SW 1271 (cell line): ENCODE measurements at places on chromosomes 13 and 19.
A peak's percentile ranks its signal among the peaks of the same experiment; 100 is the strongest.

- peak; percentile 4 for DNase-seq
Measured at GRCh38 chr13:33927315-33927714, 109.4 kb downstream of the RFC3 start.

DNA sequence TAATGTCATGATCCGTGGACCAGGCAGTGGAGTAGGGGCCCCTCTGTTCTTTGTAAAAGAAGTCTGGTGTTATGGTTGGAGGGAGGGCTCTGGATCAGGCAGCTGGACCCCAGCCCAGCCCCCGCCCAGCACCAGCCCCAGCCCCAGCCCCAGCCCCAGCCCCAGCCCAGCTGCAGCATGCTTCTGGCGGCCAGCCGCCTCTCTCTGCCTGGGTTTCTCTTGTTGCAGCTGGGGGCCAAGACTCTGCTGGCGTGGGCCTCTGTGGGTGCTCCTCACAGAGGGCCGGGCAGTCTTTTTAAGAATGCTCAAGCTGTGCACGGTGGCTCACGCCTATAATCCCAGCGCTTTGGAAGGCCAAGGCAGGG, 17.9 kb downstream of the DOT1L start:
- DNase-seq: no peak

- DNase-seq: no peak
Measured at GRCh38 chr13:73223372-73223781, 164.6 kb downstream of the KLF5 start.

- no peak for DNase-seq
Measured at GRCh38 chr19:43688059-43688701, 18.2 kb upstream of the PLAUR start.

- no peak for DNase-seq
Measured at GRCh38 chr19:3100331-3100730, 6.2 kb downstream of the GNA11 start.

- DNase-seq: no peak
Measured at GRCh38 chr19:40805258-40805868, 6.4 kb downstream of the EGLN2 start.

DNA sequence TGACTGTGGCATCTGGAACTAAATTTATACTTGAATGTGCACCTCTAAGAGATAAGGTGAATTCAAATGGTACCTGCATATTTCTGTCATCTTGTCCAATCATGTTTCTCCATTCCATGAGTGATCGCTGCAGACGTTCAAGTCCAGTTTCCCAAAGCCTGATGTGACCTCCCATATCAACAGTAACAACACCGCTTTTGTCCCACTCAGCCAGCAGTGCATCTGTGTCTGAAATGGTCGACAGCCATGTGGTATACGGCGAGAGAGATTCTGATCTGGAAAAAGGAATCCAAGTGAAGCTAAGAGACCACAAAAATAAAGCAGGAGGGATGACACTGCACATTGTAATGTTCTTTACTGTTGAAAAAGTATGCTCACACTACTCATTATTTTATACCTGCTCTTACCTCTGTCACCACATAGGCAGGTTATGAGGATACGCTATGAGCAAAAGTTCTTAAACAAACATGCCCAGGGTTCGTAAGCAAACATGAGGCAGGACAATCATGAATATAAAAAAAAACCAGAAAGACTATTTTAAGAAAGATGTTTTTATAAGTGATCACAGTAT, 213.6 kb downstream of the RGCC start:
- no peak for DNase-seq

GRCh38 chr13:77599351-77599750, 63.8 kb downstream of the SCEL start:
- DNase-seq: no peak

GRCh38 chr13:90365130-90365529, 982.4 kb upstream of the MIR17HG start:
- peak; percentile 1 for DNase-seq

DNA sequence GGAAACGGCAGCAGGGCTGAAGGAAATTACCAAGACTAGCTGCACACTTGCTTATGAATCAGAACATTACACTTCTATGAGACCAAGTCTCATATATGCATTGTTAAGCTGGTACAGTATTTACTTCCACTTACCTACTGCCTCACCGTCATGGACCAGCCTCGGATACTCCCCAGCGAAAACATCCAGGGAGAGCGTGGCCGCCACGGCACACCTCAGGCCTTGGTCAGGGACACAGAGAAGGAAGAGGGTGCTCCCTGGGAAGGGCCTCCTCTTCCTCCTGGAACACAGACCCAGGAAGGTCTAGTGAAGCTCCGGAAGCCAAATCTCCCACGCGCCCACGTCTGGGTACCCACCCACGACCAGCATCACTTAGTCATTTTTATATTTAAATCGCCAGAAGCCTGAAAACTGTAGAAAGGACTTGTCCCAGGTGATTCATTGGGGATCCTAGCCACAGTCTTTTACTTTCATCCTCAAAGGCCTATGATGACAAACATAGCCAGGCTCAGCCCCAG, 24.4 kb upstream of the MTIF3 start:
- DNase-seq: no peak

DNA sequence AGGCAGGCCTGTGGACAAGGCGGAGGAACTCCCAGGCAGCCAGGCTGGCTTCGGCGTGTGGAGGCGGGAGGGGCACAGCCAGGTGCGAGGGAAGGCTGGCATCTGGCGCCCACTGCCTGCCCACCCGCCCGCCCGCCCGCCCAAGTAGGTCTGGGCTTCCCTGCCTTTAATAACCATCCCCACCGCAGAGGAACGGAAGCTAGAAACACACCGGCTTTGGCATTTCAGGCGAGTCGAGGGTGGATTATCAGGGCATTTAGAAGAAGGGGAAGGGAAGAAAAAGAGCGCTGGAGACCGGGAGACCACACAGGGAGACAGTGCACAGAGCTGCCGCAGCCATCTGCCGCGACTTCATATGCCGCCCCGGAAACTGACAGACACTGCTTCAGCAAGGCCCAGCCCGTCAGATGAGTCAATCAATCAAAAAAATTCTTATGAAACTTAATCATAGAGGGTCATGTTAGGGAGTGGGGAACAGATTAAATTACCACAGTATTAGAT, 199.7 kb downstream of the TSHZ3 start:
- no peak for DNase-seq

GRCh38 chr19:15297416-15298224, 34.7 kb downstream of the BRD4 start:
- DNase-seq: no peak

GRCh38 chr13:50033725-50034124, 18.5 kb downstream of the KCNRG start:
- DNase-seq: no peak

GRCh38 chr19:33788676-33789075, 8.0 kb upstream of the KCTD15 start:
- no peak for DNase-seq

DNA sequence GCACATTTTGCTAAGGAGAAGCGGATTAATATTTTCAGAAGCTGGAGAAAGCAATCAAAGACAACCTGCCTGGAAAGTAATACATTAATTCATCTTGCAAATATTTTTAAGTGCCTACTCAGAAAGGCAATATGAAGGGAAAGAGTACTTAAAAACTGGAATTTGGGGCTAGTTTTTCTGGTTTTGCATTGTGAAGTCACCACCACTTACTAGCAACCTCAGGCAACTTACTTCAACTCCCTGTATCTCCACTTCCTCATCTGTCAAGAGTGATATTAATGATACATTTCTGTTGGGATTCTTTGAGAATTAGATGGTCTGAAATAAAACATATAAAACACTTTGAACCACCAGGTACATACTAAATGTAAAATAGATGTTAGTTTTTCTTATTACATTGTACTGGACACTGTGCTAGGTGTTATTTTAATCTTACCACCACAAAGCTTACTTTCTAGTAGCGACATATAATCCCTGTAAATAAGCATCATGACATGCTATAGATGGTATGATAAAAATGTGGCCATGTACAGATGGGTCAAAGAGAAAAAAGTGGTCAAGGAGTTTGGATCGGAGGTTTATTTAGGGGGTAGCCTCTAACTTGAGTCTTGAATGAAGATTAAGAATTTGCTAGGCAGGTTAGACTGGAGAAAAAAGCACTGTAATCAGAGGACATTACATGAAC, 101.2 kb downstream of the SPRY2 start:
- no peak for DNase-seq

DNA sequence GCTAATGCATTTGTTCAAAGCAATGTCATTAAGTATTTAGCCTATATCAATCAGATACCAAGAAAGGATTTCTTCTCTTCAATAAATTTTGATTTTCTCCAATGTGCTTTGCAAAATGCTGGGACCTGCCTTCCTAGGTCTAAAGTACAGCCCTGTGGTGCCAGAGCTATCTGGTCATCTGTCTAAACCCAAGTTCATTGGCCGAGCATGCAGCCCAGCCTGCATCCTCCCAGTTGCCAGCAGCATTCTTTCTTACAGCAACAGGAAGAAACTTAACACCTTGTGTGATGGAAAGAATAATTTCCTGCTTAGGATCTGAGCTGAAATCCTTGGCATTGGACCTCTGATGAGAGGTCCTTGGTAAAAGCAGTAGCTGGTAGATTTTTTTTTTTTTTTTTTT, 310.0 kb downstream of the RBM26 start:
- DNase-seq: no peak

- no peak for DNase-seq
Measured at GRCh38 chr19:873561-874041, 14.1 kb downstream of the CFD start.
